ENCODE measurements at places on chromosomes 4 and X. TPM values are rescaled to one million over a fixed set of nuclear protein-coding genes. Genes with fewer than 3 reads are reported as not detected.

The MAGED4B gene
- polyA plus RNA-seq = 96.9 TPM

DNA sequence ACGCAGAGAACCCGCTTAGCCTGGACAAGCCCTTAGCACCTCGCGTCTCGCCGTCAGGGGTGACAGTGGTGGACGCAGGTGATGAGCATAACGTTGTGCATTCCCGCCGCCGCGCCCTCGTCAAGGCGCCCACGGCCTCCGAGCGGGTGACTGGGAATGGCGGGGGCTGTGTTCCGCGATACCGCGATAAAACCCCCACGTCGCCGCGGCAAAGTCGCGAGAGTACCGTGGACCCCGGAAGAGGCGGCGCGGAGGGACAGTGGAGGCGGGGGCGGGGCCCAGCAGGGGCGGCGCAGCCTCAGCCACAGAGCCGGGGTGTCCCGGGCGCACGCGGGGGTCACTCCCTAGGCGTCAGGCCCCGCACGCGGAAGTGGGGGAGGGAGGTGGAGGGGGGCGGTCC, 53.8 kb downstream of the ZFYVE28 start:
- DNase-seq = no peak

GRCh38 chr4:53534684-53535083, 56.6 kb downstream of the LNX1 start:
- no peak for DNase-seq

The HPGD gene
- 28.4 TPM for polyA plus RNA-seq

DNA sequence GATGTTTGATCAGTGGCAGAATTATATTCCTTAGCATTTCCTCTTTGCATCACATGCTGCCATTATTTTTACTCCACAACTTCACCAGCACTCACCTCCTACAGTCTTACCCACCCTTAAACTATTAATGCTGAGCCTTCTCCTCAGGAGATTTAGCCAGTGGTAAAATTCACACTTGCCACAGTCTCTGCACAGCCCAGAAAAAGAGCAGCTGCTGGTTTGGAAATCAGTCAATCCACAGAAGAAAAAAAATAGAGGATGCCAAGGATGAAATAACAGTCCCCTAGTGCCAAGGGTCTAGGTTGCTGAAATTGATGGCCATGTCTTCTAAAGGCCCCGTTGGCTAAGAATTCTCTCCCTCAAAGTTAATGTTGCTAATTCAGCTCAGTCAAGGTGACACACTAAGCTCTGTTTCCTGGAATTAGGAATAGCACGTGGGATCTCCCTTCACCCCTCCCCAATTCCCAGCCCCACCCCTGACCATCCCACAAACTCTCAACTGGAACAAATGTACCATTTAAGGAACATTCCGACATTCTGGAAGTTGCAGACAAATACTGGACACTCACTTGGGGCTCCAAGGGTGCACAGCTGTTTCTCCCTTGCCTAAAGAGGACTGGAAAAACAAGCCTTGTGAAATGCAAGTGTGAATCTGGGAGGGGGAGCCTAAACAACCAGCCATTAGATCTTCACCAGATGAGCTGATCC, 5.7 kb downstream of the ATP1B4 start:
- no peak for DNase-seq

DNA sequence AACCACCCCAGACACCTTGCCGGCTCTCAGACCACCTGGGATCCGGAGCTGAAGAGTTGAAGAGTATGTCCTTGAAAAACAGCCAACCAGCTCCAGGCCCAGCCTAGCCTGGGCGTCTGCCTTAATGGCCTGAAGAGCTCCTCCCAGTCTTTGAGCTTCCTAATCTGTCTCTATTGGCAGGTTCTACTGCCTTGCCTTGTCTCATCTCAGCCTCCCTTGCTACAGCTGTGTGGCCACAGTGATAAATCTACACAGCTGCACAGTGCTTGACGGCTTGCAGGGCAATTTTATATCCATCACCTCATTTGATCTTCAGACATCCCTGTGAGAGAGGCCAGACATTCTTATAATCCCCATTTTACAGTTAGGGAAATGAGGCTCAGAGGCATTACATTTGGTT, 19.9 kb downstream of the AWAT2 start:
- DNase-seq = no peak

DNA sequence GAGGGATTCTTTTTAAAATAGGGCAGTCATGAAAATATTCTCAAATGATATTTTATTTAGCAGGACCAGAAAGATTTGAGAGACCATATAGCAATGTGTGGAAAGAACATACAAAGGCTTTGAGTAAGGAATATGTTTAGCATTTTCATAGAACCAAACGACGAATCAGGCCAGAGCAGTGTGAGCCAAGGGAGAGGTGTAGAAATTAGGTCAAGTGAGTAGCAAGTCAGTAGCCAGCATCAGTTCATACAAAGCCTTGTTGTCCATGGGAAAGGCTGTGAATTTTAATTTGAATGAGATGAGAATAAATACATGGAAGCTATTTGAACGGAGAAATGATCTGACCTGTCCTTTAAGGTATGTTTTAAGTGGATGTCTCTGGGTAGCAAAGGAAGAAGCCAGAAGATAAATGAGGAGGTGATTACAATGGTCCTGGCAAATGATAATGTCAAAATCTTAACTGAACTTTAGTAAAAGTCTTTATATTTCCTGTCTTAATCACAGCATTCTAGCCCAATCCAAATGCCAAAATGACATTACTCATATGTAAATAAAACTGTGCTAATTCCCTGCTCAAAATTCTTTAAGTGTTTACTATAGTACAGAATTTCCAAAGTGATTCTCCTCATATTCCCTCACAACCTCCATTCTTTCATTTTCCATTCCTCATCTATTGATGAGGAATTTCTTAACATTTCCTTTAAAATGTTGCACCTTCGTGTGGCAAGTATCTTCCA, 155.7 kb upstream of the SLIT2 start:
- no peak for DNase-seq

DNA sequence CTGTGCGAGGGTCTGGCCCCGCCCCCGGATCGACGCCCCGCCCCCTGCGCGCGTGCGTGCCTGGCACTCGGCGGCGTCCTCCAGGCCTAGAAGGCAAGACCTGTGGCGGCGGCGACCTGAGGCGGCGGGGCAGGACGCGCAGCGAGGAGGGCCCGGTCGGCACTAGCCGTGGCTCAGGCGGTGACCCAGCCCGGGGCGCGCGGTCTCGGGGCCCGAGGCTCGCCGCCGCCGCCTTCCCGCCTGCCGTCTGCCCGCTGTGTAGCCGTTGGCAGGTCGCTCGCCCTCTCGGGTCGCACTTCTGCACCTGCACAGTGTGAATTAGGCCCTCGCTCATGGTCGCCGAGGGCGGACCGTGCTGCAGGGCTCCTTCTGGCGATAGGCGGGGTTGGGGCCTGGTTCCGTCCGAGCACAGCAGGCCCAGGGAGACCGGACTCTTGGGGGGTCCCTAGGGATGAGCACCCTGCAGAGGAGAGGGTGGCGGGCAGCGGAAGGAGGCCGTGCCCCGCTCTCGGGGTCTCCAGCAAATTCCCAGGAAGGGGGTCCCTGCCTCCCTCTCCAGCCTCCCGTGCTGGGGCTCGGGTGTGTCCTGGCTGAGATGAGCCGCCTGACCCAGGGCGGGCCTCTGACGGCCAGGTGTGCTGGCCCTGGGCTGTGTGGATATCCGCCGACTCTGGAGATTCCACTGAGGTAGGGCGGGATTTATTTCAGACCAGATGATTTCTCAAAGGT, 557 bp upstream of the FAM53A start:
- DNase-seq = no peak

DNA sequence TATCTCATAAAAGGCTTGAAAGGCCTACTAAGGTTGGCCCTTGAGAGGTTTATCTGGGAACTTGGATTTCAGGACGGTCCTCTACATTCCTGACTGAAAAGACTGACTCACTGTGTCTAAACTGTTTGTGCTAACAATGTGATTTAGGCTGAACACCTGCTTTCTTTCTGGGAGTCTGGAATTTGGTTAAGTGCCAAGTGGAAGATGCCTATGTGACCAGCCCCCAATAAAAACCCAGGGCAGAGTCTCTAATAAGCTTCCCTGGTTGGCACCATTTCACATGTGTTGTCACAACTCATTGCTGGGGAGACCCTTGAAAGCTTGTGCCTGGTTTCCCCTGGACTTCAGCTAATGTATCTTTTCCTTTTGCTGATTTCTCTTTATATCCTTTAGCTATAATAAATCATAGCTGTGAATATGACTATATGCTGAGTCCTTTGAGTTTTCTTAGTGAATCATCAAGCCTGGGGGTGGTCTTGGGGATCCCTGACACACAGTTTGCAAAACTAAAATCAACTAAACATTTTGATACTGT, 55.1 kb downstream of the GPR82 start:
- no peak for DNase-seq

The IL21 gene
- polyA plus RNA-seq = not detected

The DCX gene
- polyA plus RNA-seq = 1.6 TPM

DNA sequence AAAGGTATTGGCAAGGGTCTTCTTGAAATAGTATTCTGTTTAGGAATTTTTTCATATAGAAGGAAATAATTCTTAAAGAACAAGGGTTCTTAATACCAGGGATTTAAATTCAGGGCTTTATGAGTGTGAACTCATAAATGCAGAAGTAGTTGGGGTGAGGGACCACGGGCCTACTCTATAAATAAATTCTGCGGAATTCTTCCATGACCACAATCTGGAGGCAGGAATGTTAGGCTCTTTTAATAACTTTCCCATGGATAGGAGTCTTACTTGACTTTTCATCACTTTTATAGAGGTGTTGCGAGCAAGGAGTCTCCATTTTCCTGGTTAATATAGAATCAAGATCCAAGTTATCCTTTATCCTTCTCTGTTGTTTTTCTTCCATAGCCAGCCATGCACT, 76.7 kb upstream of the SLC4A4 start:
- DNase-seq = no peak

GRCh38 chr4:114335339-114335738, 263.3 kb upstream of the UGT8 start:
- DNase-seq = no peak

The VEGFC gene
- 21.8 TPM for polyA plus RNA-seq

The MAGEA11 gene
- polyA plus RNA-seq = not detected

The UNC5C gene
- 38.4 TPM for polyA plus RNA-seq

DNA sequence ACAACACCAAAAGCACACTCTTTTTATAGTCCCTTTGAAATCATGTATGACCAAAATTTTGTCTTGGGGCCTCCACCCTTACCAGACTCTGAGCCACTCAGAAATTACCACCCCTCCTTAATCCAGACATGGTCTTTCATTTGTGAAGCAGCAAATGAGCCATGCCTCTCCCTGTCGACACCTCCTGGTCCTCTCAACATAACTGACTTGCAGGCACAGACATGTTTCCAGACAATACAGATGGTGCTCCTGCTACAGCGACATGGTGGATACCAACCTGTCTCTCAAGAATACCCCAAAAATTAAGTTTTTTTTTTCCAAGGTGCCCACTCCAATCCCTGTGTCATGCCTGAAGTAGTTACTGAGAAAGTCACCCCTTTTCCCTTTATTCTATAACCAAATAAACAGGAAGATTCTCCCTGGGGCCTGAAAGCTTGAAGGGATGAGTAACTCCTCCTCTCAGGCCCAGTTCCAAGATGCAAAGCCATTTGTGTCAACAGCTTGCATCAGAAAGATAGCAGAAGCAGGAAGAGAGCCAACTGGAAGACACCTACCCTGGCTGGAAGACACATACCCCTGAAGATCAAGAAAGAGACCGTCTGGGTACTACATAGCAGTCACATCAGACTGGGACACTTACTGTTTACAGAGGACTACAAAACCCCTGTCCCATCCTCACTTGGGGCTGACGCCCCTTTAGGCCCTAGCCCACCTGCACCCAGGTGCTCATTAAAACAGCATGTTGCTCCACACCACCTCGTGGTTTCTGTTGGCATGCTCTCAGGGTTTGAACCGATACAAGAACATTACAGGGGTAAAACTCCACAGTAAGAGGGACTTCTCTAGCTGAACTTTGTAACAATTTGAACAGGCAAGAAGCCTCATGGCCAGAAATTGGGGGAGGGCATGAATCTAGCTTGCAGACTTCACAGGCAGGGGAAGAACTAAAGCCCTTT, 5.5 kb upstream of the UGT2B17 start:
- DNase-seq = no peak

DNA sequence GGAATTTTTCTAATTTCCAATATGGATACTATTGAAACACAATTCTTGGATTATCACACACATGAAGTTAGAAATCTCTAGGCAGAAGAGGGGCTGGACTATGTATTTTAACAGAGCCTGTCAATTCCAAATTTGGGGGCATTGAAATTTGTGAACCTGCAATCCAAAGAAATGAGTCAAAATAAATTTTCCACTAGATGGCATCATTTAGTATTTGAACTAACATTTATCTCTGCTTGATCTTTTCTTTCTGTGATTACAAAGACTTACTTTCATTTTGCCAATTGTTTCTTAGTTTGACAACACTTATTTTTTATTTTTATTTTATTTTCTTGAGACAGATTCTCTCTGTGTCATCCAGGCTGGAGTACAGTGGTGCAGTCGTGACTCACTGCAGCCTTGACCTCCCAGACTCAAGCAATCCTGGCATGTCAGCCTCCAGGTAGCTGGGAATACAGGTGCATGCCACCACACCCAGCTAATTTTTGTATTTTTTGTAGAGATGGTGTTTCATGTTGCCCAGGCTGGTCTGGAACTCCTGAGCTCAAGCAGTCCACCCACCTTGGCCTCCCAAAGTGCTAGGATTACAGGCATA, 2.7 kb upstream of the PYURF start:
- no peak for DNase-seq

DNA sequence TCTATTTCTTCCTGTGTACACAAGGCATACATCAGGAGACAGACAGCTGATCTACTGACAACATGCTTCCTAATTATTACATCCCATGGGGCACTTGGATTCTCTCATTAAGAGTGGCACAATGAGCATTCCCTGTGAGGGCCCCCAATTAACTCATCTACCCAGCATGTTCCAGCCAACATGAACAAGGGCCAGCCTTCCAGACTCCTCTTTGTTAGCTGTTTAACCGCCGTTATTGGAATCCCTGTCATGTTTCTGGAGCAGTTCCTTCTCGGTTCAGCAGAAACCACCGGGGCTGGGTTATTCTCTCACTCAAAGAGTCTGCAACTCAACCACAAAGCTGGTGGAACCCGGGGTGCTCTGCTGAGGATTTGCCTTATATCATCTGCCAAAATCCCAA, 9.9 kb upstream of the GPM6B start:
- no peak for DNase-seq

The KCND1 gene
- 6.6 TPM for polyA plus RNA-seq

DNA sequence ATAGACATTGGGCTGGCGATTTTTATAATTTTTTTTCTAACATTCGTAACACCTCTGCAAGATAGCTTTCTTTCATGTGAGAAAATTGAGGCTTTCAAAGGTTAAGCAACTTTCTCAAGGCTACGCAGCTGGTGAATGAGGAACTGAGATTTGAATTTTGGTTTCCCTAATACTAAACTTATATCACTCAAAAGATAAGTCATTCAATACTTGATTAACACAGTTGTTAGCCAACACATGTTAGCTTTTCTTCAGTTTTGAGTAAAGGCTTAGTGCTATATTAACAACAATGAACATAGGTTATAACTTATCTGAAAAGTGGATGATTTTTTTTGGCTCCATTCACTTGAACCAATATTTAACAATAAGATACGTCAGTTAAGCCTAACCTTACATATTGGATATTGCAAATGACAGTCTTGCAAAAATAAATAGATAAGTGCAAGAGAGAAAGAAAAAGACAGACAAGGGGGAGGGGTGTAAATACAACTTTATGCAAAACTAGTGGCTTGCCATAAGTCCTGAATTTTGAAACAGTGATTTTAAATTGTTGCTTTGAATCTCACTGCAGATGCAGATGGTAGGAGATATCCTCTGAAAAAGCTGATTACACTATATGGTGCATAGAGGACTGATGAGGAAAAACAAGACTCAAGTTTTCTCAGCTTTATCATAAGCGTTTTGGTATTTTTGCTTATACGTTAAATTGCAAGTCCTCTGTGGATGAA, 11.1 kb upstream of the GPM6A start:
- DNase-seq = no peak

The GABRE gene
- polyA plus RNA-seq = 5.9 TPM
